Bronchial epithelial cell (primary cell): ENCODE measurements at places on chromosomes 11 and 22.

- DNase-seq, result no peak
These were observed 34.1 kb downstream of the CSNK2A3 start for GRCh38 chr11:11318961-11319360.

GRCh38 chr11:44729063-44729462 is 2.3 kb downstream of the TSPAN18 start:
- DNase-seq, result no peak

GRCh38 chr11:70174547-70175235 is 28.4 kb upstream of the FADD start:
- DNase-seq, result no peak

DNA sequence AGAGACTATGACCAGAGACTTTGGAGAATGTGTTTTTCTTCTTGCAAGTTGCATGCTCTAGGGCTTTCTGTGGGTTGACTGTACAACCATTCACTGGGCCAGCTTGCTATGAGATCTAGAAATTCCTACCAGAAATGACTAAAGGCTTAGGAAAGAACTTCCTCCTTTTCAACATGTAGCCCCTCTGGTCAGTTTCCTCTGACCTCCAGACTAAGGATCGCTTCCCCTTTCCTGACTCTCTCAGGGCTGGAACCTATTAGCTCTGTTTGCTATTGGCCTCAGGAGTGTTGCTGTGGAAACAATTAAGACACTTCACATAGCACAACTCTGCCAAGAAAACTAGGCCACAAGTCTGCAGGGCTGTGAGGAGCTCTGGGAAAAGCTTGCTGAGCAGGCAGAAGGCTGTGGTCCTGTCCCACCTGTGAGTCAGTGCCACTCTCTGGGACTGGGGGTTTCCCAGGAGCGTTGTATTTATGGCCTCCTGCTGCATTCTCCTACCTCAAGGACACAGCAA is 10.7 kb downstream of the CRY2 start:
- no peak for DNase-seq

GRCh38 chr22:36297568-36297967 is 44.6 kb downstream of the APOL1 start:
- DNase-seq, result no peak

DNA sequence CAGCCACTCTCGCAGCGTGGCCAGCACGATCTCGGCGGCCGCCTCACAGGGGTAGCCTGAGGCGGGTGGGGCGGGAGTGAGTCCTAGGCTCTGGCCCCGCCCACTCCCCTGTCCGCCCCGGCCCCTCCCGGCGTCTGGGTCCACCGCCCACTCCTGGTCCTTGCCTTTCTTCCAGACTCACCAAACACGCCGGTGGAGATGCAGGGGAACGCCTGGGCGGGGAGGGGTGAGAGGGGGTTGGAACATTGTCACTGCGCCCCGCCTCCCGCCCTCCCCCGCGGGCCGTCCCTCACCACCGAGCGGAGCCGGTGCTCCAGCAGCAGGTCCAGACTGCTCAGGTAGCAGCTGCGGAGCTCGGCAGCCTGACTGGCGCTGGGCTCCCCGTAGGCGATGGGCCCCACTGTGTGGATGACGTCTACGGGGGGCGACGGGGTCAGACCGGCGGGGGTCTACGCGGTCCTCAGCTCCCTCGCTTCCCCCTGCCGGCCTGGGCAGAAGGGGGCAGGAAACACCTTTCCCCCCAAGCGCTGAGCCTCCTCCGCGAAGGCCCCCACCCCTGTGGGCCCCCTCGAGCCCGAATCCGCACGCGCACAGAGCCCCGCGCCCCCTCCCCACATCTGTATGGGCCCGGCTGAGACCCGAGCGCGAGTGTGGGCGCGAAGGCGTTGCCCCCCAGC is 13.2 kb downstream of the OTUB1 start:
- DNase-seq, result peak; percentile 88

DNA sequence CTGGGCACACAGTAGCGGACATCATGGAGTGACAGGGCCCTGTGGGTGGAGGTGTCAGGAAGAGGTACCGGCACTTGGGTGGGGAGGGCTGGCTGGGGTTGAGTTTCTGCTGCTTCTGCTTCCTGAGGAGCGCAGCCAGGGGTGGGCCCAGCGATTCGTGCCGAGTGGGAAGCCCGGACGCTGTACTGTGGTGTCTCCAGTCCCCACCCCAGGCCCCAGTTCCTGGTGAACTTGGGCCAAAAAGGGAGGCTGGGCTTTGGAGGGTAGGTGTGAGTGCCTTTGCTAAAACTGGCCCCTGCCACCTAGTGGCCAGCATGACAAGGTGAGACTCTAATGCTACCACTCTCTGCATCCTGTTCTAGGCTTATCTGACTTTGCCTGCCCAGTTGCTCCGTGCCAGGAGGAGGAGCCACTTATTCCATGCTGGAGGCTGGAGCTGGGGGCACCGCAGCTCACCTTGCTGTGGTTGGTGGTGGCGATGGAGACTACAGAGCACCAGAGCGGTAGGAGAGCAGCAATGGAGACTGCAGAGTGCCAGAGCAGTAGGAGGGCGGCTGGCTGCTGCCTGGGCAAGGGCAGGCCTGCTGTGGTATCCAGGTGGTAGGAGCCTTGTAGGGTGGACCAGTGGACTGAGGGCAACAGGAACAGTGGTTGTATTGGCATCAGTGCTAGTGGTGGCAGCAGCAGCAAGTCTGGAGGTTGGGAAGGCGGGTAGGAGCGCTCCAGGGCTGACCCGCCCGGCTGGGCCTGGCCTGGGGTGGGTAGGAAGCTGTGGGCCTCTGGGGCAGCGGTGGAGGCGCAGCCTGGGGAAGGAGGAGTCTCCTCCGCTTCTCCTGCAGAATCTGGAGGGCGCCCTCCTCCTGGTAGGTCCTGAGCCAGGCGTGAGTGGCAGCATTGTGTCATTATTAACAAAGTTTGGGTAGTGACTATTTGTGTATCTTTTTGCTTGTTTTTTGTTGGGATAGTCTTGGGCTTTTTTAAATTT is 2.2 kb upstream of the RFPL2 start:
- DNase-seq, result peak; percentile 38

GRCh38 chr11:65854161-65854592 is 3.8 kb downstream of the CFL1 start:
- DNase-seq, result no peak

DNA sequence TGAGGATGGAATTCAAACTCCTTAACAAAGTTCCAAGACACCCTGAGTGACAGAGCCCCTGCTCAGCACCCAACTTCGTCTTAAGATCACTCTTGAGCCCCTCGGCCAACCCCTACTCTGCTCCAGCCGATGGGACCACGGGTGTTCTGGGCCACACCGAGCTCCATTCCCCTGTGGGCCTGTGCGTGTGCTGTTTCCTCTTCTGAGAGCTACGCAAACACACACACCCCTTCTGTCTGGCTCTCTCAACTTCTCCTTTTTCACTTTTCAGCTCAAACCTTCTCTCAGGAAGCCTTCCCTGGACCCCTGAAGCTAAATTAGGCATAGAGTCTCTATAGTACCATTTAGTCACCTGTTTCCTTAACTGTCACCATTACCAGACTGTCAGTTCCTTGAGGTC is 37.5 kb upstream of the NNMT start:
- no peak for DNase-seq

- DNase-seq, result no peak
These were observed 1338.8 kb downstream of the BRD1 start for GRCh38 chr22:48488611-48489511.

- DNase-seq, result peak; percentile 93
These were observed 128.1 kb upstream of the TOP3B start for GRCh38 chr22:22110548-22111266.

- DNase-seq, result no peak
These were observed 50.5 kb upstream of the CARS1 start for GRCh38 chr11:3107608-3108182.

DNA sequence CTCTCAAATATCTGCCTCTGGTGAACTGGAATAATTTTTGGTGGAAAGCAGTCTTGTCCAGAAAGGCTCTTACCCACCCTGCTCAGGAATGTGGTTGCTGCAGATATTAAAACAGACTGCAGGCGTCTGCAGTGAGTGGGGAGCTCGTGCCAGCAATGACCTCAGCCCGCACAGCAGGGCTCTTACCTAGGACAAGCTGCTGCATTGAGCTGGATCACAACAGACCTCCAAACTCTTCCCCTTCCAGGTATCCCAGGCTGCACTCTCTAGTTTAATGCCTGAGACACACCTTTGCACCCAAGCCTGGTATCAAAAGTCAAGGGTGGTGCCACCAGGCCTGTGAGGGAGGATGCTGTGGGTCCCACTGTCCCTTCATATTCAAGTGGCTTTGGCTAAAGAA is 69.7 kb upstream of the CDON start:
- peak; percentile 56 for DNase-seq

DNA sequence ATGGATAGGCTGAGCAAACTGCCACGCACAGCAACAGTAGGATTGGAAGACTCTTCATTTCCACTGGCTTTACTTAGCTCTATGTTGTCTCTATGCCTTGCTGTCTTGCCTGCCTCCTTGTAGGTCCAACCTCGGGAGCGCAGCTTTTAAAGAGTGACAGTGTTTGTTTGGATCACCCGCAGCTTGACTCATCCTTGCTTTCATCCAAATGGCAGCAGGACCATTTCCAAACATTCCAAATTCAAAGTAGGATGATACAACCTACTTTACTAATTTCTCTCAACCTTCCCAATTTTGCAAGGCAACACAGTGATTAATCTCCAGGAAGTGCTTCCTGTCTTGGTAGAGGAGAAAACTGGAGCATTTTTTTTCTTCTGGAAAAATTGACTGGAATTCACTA is at the start of gene MMP3:
Gene MMP3 (minus strand): TSS at position 121 of the 400 bp plus-strand sequence. CDS start 63 bp downstream, at position 58.
- peak; percentile 57 for DNase-seq
